ENCODE measurements at places on chromosomes 7 and 10. TPM values are rescaled to one million over a fixed set of nuclear protein-coding genes. Genes with fewer than 3 reads are reported as not detected.

HOXA5 gene
- 0.70 TPM for total RNA-seq

ZSWIM8 gene
- 33.7 TPM for total RNA-seq

DYNC1I1 gene
- total RNA-seq: 1.0 TPM

TMEM26 gene
- not detected for total RNA-seq

GPR37 gene
- total RNA-seq: 0.34 TPM

RAPGEF5 gene
- 7.6 TPM for total RNA-seq

KCNMA1 gene
- 1.3 TPM for total RNA-seq

TDRD1 gene
- 0.31 TPM for total RNA-seq

COL1A2 gene
- total RNA-seq: 37.3 TPM

LRRC72 gene
- not detected for total RNA-seq

BCL7B gene
- 41.5 TPM for total RNA-seq

FAM131B gene
- total RNA-seq: 0.08 TPM

AGR2 gene
- 2.2 TPM for total RNA-seq

LIPJ gene
- not detected for total RNA-seq

CD36 gene
- total RNA-seq: 0.47 TPM

PCDH15 gene
- total RNA-seq: not detected

GPR146 gene
- total RNA-seq: not detected

STK31 gene
- not detected for total RNA-seq

ACHE gene
- 0.31 TPM for total RNA-seq

CFAP46 gene
- 2.4 TPM for total RNA-seq

Measured in hair follicular keratinocyte (primary cell).